NCI-H460 (cell line): ENCODE measurements at places on chromosomes 16 and 17. TPM values are rescaled to one million over a fixed set of nuclear protein-coding genes. Genes with fewer than 3 reads are reported as not detected.

DNA sequence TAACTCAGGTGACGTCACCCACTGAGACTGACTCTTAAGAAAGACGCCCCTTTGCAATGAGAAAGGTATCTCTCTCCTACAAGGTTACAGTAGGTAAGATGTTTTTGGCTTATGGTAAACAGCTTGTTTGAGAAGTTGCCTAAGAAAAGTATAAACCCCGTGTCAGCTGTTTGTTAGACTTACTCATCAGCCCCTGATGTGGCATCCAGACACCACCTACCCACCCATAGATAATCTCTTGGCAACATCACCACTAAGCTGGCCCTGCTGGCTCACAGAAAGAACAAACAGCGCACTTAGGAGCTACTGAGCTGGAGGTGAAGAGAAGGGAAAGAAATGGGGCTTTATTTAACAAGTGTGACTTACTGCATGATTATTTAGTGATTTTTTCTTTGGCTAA lies 121.0 kb downstream of the PARN start:
- DNase-seq: no peak

DNA sequence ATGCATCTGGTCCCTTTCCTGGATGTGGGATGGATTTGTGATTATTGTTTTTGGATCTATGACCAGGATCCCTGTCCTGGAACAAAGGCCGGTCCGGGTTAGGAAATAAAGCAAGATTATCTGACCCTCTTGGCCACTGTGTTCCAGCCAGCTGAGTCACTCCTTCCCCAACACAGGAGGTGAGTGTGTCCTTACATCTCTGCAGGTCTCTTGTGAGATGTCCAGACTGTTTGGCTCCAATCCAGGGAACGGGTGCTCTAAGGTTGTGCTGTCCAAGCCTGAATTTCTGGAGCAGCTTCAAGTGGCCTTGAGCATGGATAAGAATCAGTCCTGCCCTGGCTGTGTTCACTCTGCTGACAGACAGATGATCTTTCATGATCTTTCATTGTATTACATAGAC lies 136.5 kb upstream of the CCL2 start:
- no peak for DNase-seq

DNA sequence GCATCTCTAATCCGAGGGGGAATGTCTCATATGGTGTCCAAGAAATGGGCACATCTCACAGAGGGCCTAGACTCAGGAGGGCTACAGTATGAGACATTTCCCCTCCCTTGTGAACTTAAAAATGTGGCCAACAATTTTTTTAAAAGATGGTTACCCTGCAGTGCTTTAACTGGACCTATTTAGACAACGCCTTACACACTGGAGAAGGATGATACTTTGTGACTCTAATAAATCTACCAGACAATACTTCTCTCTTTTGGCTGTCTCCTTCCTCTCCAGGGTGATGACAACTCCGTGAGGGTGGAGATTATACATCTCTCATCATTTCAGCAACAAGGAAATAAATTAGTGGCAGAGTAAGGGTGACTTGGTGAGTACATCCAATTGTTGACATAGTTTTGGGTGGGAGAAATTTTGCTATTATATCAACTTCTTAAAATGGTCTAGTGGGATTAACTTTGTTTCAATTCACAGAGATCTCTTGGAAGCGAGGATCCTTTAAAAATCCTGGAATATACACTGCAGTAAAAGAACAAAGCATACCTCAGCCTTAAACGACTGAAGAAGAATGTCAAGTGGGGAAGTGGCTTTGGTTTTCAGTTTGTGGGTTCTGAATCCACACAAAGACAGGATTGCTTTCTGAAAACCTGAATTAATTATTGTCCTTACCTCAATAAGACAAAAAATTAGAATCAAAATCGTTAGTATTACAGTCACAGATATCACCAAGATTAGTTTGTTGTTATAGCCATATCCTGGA lies 89.8 kb downstream of the KPNA2 start:
- DNase-seq: no peak

GRCh38 chr17:7282752-7283321 lies 1.3 kb downstream of the SLC2A4 start:
- no peak for DNase-seq

Gene PRDM7
- not detected in 2 replicates for total RNA-seq

Gene ATP1B2
- not detected in 2 replicates for total RNA-seq
